Ecto neural progenitor cell (in vitro differentiated cells): ENCODE measurements at places on chromosomes 7 and 10.

DNA sequence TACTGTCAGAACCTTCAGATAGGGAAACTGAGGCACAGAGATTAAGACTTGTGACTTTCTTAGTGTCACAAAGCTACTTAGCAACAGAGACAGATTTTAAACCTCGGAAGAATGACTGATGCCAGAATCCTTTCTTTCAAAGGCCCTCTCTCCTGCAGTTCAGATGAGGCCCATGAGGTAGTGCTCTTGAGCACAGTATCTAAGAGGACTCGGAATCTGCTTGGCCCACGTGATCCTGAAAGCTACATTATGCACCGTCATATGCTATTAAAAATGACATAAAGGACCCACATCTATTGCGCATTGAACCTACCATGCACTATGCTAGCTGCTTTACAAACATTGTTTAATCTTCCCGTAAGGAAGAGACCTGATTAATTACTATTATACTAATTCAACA is 355.9 kb downstream of the SFMBT2 start:
- DNase-seq: no peak

- no peak for DNase-seq
Measured at GRCh38 chr7:37000511-37000910, 276.2 kb upstream of the AOAH start.

DNA sequence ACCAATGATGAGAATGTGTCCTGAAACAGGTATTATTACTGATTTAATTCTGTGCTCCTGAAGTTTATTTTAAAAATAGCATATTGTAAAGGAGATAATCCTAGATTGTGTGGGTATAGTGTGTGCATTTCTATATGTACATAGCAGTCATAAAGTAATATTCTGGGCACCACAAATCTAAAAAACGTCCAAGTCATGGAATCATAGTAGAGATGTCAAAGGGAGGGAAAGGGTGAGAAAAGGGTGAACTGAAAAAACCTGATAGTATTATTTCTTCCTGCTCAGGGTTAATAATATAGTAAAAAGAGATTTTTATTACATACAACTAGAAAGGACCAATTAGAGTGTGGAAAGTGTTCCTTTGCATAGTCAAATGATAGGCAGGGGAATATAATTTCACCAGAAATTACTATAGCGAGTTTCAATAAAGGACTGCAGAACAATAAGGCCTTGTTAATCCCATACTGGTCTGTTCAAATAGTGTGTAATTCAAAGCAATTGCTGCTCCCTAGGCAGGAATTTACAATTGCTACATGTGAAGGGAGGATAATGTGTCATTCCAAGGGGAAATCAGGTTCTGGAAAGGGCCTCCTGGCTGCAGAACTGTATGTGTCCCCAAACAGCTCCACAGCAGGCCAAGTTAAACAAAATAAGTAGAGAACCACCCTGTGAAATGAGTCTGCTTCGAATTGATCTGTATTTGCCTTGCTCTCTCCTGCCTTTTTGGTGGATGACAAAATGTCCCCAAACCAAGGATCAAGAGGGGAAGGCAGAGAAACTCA is 42.5 kb upstream of the KMT2E start:
- DNase-seq: no peak

DNA sequence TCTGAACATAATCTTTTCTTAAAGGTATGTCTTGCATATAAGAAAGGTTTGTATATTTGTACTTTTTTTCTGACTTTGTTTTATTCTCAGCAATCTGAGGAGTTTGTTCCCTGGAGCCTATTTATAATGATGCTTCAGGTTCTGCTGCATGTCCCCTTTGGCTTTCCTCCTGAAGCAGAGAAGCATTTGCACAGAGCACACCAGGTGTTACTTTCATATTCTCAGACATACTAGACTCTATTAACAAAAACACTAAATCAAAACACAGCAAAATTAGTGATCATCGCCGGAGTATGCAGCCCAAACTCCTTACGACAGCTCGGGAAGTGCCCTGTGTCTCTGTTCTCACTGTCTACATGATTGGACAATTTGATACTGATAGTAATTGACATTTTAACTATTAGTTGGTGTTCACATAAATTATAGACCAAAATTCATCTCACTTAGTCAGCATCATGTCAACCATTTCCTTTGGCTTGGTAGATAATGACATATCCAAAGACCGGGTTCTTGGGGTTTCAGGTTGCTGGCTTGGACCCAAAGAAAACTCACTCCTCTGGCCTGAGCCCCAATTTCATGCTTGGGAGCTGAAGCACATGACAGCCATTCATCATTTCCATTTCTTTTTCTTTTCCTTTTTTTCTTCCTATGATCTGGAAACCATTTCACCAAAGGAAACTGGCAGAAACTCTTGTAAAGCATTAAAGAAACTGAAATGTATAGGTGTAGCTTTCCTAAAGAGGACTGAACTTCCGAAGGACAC is 400.1 kb upstream of the NRP1 start:
- no peak for DNase-seq

DNA sequence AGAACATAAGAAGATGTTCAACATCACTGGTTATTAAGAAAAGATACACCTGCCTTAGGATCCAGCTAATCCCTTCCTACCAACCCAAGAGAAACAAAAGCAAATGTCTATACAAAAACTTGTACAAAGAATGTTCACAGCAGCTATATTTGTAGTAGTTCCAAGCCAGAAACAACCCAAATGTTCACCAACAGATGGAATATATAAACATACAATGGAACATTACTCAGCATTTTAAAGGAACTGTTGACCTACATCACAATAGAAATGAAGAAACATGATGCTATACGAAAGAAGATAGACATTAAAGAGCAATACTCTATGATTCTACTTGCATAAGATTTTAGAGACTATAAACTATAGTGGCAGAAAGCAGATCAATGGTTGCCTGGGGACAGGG is 149.4 kb downstream of the ZNF438 start:
- DNase-seq: no peak

- DNase-seq: no peak
Measured at GRCh38 chr7:74061840-74062539, 21.6 kb upstream of the LIMK1 start.

GRCh38 chr10:17518338-17518737 is 63.9 kb upstream of the ST8SIA6 start:
- DNase-seq: no peak

DNA sequence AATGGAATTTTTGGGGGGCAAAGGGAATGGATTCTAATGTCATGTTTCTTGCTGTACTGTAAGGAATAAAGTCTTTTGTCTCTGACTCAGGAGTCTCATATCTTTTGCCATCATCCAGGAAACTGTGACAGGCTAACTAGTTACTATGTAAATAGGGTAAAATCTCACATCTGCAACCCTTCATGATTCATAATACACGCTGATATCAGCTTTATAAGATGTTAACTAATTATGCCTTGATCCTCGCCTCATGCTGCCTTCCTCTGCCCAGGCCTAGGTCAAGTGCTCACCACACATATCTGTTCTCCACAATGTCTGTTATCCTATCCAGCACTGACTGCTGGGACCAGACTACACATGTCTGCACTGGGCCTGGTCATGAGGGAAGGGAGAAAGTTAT is 81.3 kb upstream of the CXCL12 start:
- no peak for DNase-seq

- DNase-seq: no peak
Measured at GRCh38 chr10:58909881-58910280, 266.6 kb upstream of the PHYHIPL start.

DNA sequence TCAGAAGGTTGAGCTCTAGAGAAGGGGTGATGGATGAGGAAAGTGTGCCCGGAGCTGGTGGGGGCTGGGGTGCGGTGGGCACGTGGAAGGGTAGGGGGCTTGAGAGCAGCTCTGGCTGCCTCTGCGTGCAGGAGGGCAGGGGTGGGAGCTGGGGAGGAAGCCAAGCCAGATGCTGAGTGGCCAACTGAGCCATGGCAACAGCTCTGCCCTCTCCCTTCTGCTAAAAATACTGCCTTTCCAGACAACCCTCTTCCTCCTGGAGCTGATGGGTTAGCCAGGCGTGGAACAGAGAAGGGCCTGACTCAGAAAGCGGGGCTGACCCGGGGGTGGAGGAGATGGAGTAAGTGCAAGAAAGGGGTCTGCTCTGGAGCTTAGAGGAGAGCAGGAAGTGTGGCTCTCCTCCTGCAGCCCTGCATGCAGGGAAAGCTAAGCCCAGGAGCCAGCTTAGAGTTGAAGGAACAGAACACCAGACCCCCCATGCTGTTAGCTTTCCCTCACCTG is 114.6 kb upstream of the AGK start:
- no peak for DNase-seq

GRCh38 chr10:70664702-70665195 is 7.6 kb upstream of the ADAMTS14 start:
- DNase-seq: no peak

- no peak for DNase-seq
Measured at GRCh38 chr7:71626206-71626605, 494.3 kb downstream of the GALNT17 start.

DNA sequence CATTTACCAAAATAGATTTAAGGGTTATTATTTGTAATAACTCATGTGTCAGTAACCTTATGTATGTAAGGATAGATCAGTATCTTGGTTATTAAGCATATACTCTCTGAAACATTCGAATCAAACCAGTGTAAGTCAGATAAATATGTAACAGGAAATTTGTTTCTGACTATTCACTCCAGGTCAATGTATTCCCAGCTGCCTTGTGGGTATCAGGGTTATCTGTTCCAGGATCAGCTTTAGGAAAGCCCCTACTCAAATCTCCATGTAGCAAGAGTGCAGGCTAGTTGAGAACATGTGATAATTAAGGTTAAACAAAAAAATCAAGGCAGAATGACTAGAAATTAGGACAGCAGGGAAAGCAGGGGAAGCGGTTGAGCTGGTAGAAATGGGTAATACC is 201.7 kb downstream of the AUTS2 start:
- DNase-seq: no peak

- DNase-seq: no peak
Measured at GRCh38 chr7:155296788-155297516, 726 bp upstream of the INSIG1 start.

GRCh38 chr7:72099784-72100183 is 312.4 kb downstream of the CALN1 start:
- DNase-seq: no peak

GRCh38 chr10:75400771-75401568 is 594 bp downstream of the ZNF503 start:
- DNase-seq: peak; percentile 55

- DNase-seq: no peak
Measured at GRCh38 chr10:48634198-48634983, 29.5 kb upstream of the ARHGAP22 start.
